Activated T-helper 17 cell treated with anti-CD3 and anti-CD28 coated beads, Interleukin-2, amount 50 U/mL, for 72 hours (primary cell): ENCODE measurements at places on chromosomes 5 and 9.

DNA sequence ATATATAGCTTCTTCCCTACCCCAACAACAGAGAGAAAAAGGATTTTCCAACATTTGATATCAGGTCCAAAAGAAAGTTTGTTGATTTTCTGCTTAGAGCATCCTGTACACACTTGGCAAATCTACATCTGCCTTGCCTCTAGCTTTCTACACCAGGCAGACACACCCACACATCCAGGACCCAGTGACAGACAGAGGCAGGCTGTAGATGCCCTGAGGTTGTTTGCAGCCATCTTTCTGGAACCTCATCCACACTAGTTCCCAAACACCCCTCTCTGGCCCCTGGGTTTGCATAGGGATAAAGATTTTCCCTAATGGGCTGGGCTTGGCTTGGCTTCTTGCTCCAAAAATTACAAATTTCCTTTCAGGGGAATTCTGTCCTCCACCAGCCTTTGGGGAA lies 138.2 kb upstream of the FST start:
- no peak for ATAC-seq

GRCh38 chr5:42612750-42613366 lies 143.8 kb upstream of the CCDC152 start:
- ATAC-seq = no peak

- peak; percentile 66 for ATAC-seq
Observed at GRCh38 chr9:120755810-120756434, 37.3 kb downstream of the FBXW2 start.

GRCh38 chr5:77590347-77590746 lies 48.2 kb downstream of the OTP start:
- ATAC-seq = no peak

GRCh38 chr9:37925786-37926736 lies 22.1 kb upstream of the SLC25A51 start:
- ATAC-seq = peak; percentile 52
